ENCODE measurements at places on chromosomes 7 and 10.

DNA sequence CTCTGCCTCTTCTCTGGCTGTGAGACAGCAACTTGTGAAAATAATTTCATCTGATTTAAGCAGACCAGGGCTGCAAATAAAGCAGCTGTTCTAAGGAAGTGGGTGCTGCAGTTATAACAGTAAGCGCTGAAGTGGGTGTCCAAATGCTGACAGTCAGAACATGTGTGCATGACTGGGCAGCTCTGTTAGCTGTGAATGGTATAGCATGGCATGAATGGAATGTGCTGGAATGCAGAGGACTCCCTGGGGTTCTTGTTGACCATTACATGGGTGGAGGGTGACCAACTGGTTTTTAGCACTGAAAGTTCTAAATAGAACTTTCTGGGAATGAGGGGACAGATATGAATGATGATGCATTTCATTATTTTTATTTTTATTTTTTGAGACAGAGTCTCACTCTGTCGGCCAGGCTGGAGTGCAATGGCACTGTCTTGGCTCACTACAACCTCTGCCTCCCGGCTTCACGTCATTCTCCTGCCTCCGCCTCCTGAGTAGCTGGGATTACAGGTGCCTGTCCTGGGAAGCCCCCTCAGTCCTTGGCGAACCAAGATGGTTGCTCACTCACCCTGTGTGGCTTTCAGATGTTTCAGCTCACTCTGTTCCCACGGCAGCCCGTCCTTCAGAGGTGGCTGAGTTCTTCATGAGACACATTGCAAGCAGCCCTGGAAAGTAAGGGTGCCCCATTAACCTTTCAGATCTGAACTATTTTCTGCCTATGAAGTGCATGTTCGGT is 319.8 kb upstream of the PHYHIPL start:
- no peak for DNase-seq

DNA sequence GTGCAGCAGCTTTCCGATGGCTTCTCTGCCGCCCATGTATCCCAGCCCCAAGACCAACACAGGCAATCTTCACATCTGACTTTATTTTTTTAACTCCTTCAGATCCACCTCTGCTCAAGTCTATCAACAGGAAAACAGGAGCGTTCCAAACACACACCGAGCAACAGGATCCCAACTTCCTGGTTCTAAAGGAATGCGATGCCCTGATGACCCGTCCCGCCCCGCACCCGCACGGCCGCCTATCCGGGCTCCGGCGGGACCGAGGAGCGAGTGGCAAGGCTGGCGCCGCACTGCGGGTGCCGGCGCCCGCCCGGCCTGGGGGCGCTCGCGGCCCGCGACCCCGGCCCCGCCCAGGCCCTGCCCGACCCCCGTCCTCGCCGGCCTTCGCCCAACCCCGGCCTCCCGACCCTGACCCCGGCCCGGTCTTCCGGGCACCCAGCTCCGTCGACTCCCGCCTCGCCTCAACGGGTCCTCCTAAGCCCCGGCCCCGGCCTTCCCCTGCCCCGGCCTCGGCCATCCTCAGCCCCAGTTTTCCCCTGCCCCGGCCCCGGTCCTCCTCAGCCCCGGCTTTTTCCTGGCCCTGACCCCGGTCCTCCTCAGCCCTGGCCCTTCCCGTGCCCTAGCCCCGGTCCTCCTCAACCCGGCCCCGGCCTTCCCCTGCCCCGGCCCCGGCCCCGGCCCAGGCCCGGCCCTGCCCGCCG is 730 bp downstream of the LARP4B start:
- no peak for DNase-seq

- no peak for DNase-seq
Observed at GRCh38 chr10:131430716-131431412, 119.3 kb upstream of the TCERG1L start.

DNA sequence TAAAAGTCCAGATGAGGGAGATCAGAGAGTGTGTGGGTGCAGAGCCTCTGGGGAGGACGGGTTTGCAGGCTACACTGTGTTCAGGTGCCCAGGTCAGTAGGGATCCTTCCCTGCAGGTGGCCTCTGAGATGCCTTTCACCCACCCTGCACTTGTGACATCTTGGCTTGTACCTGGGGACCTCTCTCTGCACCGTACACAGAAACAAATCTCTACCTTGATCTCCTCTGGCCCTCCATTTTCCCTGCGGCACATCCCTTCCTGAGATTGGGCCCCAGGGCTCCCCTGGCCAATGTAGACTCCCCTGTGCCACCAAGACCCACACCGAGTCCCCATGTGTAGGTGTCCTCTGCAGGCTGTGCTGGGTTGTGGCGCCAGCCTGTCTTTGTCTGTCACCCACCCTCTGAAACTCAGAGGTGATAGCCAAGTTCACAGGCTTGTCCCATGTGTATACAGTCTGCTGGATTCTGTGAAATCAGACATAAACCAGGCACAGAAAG is 140.6 kb downstream of the PTPN20 start:
- no peak for DNase-seq

- no peak for DNase-seq
Observed at GRCh38 chr7:95517458-95517857, 31.7 kb downstream of the ASB4 start.

GRCh38 chr7:8629504-8629903 is 196.1 kb downstream of the NXPH1 start:
- no peak for DNase-seq

- DNase-seq, result peak; percentile 45
Observed at GRCh38 chr7:117014673-117015133, 61.4 kb downstream of the ST7 start.

GRCh38 chr7:85521108-85521694 is 334.3 kb upstream of the SEMA3D start:
- no peak for DNase-seq

DNA sequence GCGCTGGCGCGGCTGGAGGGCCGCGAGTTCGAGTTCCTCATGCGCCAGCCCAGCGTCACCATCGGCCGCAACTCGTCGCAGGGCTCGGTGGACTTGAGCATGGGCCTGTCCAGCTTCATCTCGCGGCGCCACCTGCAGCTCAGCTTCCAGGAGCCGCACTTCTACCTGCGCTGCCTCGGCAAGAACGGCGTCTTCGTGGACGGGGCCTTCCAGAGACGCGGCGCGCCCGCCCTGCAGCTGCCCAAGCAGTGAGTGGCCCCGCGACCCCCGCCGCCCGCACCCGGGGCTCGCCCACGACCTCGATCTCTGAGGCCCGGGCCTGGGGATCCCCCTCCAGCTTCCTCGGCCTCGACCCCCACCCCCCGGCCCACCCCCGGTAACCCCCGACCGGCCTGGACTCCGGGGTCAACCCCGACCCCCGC is 537 bp downstream of the FOXK1 start:
- peak; percentile 41 for DNase-seq

GRCh38 chr10:94343151-94343550 is 19.6 kb downstream of the NOC3L start:
- DNase-seq, result no peak

GRCh38 chr7:158723266-158723665 is 18.7 kb upstream of the NCAPG2 start:
- DNase-seq, result no peak

GRCh38 chr10:12884851-12885250 is 116.7 kb downstream of the CCDC3 start:
- DNase-seq, result no peak

All from activated CD4-positive, alpha-beta T cell treated with anti-CD3 and anti-CD28 coated beads, Interleukin-2, amount 50 U/mL, for 16 hours (primary cell).